ENCODE measurements at places on chromosomes 13 and 19. TPM values are rescaled to one million over a fixed set of nuclear protein-coding genes. Genes with fewer than 3 reads are reported as not detected.

DCLK1 gene
- total RNA-seq, result 19.5 TPM

C19orf33 gene
- not detected for total RNA-seq

CASP14 gene
- not detected for total RNA-seq

TDRD12 gene
- under 0.01 TPM for total RNA-seq

FFAR2 gene
- not detected for total RNA-seq

DAND5 gene
- total RNA-seq, result not detected

GRK1 gene
- total RNA-seq, result 0.15 TPM

IGSF23 gene
- total RNA-seq, result 0.17 TPM

SELENOV gene
- not detected for total RNA-seq

CLDN10 gene
- not detected for total RNA-seq

ERCC2 gene
- 28.1 TPM for total RNA-seq

SHISA7 gene
- total RNA-seq, result not detected

RFPL4A gene
- total RNA-seq, result not detected

SLC1A6 gene
- not detected for total RNA-seq

FPR2 gene
- not detected for total RNA-seq

LILRA2 gene
- total RNA-seq, result not detected

OR4F17 gene
- not detected for total RNA-seq

PLPPR3 gene
- 2.5 TPM for total RNA-seq

CCDC70 gene
- not detected for total RNA-seq

GIPR gene
- total RNA-seq, result 0.29 TPM

GPR12 gene
- not detected for total RNA-seq

TEX101 gene
- total RNA-seq, result not detected

C19orf85 gene
- total RNA-seq, result not detected

SHC2 gene
- 1.0 TPM for total RNA-seq

FFAR1 gene
- not detected for total RNA-seq

NUP58 gene
- total RNA-seq, result 54.1 TPM

CD209 gene
- not detected for total RNA-seq

GAS6 gene
- total RNA-seq, result 90.5 TPM

TICAM1 gene
- total RNA-seq, result 6.8 TPM

Measured in smooth muscle cell of trachea (primary cell).